ENCODE measurements at places on chromosomes 6 and 20.
A peak's percentile ranks its signal among the peaks of the same experiment; 100 is the strongest.

DNA sequence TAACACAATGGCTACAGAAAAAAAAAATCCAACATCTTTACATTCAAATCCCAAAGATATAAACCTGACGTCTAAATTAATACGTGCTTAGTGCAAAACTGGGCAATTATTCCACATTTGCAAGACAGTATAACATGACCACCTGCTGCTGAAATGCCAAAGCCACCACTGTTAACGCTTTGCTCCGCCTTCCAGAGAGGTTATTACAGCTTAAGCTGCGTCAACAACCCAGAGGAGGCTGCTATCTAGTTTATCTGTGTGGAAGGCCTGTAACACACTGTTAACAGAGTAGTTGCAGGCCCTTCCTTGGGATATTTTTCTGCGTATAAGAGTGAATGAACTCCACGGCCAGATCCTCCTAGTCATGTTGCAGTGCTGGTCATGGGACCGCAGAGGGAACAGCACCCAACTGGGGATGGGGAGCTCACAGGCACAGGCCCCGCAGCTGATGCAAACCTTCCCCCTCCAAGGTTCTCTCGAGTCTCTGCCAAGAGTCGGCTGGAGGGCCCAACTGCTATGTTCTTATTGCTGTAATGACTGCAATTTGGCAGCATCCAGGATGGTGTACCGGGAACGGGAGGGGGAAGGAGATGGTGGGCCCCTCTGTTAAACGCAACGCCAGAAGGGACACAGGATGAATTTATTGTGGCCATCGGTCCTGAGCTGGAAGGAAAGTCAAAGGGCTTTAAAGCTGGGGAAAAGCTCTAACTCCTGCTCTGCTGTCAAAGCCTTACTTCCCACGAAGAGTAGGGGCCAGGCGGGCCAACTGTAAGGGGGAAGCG is 993 bp upstream of the NCOA7 start:
- DNase-seq = no peak

DNA sequence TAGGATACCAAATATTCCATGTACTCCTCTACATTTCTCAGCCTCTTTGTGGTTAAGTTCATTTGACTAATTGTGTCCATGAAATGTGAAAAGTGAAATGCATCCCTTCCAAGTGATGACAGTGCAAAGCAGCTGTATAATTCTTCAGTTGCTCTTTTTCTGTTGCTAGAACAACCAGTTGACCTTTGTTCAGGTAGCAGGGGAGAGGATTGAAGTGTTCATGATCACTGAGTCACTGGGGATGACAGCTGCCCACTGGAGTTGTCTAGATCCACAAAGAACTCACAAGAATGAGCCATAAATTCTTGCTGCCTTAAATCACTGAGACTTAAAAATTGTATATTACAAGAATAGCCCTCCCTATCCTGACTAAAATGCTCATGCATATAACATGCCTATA is 254.6 kb downstream of the EPHA7 start:
- DNase-seq = no peak

GRCh38 chr6:3825331-3825831 is 23.8 kb upstream of the FAM50B start:
- no peak for DNase-seq

- peak; percentile 25 for DNase-seq
Observed at GRCh38 chr6:155377061-155377460, 62.8 kb upstream of the TFB1M start.

GRCh38 chr20:53157443-53158408 is 185.6 kb downstream of the TSHZ2 start:
- peak; percentile 16 for DNase-seq

DNA sequence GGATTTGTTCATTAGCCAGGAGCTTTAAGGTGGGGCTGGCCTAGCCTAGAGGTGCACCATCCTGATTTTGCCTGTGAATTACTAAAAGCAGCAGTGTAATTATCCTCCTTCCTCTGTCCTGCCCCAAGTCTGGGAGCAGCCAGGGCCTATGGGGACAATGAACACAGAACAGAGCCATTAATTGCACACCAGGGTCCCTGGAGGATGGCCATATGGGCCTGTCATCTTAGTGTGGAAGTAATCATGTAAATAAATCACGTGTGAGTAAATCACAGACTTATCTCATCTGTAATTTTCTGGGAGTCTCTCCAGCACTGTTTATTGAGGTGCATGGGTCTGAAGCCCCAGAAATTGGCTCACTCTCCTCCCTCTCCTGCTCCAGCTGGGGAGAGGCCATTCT is 176.3 kb downstream of the LRFN2 start:
- DNase-seq = no peak

DNA sequence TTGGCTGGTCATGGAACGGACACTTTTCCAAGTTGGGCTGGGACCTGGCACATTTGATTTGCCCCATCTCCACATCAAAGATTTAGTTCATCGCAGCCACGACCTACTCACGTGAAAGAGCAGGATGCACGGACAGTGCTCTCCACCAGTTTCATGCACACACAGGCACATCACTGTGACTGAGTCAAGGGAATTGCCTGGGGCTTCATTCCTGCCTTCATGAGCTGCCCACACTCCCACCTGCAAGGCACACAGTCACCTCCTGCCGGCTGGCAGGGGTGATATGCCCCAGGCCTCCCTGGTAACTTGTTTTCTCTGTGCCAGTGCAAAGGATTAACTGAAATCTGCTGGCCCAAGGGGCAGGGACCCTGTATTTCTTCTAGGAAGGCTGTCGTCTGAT is 23.3 kb upstream of the CST1 start:
- no peak for DNase-seq

GRCh38 chr20:52922436-52922835 is 49.7 kb upstream of the TSHZ2 start:
- no peak for DNase-seq

- DNase-seq = peak; percentile 31
Observed at GRCh38 chr6:148471624-148472159, 129.1 kb downstream of the SASH1 start.

DNA sequence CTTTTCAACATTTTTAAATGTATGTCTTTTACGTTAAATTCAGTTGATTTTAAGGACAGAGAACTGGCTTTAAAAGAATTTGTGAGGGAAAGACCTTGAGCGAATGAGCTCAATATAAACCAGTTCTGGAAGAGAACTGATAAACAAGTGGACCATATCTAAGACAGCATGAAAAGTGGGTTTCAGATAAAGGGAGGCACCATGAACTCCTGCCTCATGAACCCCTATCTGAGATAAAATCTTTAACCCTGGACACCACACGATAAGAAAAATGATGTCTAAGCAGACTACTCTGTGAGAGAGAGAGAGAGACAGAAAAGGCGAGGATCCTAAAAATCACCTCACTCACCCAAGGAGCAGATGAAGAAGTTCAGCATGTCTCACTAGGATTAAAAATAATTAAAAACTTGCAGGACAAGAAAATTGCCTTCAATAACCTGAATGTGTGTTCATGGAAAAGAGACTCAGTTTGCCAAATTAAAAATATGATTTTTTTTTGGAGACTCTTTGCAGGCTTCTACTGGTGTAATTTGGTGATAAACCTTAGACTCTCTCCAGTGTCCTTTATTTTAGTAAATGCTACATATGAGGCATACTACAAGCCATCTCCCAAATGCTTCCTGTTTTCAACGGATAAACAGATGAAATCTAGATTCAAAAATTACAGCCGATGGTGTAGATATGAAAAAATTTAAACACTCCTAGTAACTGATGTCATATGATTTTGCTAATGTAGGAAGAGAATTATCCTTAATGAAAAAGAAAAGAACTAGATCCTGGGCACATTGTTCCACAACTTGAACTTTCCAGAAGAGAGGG is 299.5 kb downstream of the ADGB start:
- DNase-seq = no peak

All from AG09319 (cell line).